ENCODE measurements at places on chromosomes 5 and 9. TPM values are rescaled to one million over a fixed set of nuclear protein-coding genes. Genes with fewer than 3 reads are reported as not detected.

Gene SLC4A9
- 0.25 TPM for total RNA-seq

Gene OMD
- not detected for total RNA-seq

DNA sequence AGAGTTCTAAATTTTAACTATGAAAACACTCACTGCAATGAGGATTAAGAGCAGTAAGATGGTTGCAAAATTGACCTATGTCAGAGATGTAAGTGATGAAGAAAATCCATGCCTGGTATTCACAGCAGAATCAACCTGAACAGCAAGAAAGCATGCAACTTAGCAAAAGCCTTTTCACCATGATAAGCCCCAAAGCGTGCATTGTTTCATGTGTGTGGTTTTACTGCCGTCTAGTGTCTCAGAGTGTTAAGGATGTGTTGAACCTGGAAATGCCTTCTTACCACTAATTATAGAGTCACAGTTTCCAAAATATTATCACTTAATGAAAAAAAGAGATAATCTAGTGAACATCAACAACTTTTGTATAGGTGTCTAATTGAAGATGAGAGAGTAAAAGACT is 415.2 kb upstream of the TRPC7 start:
- no peak for DNase-seq

- no peak for DNase-seq
Measured at GRCh38 chr9:79651251-79651795, 79.6 kb downstream of the TLE4 start.

DNA sequence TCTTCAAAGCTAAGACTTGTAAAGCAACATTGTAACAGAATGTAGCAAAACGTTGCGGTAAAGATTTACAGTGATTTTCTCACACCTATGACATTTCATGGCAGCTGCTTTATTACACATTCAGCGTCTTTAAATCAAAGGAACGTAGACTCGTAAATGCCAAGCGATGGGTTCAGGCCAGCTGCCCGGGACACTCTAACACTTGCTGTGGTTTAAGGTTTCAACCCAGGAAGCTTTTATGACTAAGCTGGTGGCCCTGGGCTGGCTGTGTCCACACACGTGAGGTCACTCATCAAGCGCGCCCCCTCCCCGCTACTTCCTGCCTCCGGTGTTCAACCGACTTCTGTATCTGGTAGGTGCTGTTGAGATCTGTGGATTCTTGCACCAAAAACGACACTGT is 2.5 kb downstream of the SLC6A18 start:
- no peak for DNase-seq

- DNase-seq: no peak
Measured at GRCh38 chr5:110362261-110362660, 364.2 kb downstream of the TMEM232 start.

DNA sequence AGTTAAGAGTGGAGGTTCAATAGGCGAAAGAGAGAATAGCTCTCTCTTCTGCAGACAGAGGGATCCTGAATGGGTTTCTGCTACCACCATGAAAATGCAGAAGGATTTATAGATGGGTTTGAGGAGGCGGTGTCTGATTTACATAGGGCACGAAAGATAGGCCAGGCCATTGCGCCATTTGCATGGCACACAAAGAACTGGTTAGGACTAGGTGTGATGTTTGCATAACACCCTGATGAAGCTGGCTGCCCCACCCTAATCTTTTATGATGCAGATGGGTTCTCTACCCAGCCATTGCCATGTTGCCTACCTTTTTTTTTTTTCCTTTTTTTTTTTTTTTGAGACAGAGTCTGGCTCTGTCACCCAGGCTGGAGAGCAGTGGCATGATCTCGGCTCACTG is 51.4 kb upstream of the PDZD2 start:
- no peak for DNase-seq

Data from activated naive CD4-positive, alpha-beta T cell treated with anti-CD3 and anti-CD28 coated beads, Interleukin-2, amount 50 U/mL, for 72 hours (primary cell).